Stimulated activated CD4-positive, alpha-beta T cell treated with anti-CD3 and anti-CD28 coated beads, Interleukin-1b, Interleukin-23, amount 100 ng/mL, for 4 hours (primary cell): ENCODE measurements at places on chromosomes 1 and 21.

DNA sequence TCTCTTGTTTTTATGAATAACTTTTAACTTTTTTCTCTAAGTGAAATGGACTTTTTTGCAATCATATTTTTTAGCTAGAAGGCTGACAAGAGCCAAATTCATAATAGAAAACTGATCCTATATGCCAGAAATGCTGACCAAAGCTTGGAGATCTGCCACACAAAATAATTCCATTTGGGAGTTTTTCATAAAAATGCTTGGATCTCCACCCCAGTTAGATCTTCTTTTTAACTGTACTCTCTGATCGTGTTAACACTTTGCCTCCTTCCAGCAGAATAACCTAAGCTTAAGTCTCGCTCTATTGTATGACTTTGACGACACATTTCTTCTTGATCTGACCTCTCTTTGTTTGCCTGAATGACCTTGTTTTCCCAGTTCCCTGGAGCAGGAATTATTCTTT, 16.8 kb downstream of the FLG2 start:
- DNase-seq: no peak

DNA sequence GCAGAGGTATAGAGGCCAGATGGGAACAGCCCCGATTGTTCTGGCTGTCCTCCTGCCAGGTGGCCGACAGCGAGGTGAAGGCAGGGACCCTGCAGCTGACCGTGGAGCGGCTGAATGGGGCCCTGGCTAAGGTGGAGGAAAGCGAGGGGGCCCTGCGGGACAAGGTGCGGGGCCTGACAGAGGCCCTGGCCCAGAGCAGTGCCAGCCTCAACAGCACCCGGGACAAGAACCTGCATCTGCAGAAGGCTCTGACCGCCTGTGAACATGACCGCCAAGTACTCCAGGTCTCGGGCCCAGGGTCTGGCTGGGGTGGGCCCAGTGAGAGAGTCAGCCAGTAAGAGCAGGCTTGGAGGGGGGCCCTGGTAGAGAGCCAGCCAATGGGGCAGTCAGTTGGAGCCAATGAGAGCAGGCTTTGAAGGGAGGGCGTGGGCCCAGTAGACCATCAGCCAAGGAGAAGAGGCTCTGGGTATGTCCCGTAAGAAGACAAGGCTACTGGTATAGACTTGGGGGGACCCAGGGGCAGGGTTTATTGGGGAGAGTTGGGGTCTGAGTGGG, 11.3 kb downstream of the MFAP2 start:
- no peak for DNase-seq

- no peak for DNase-seq
Observed at GRCh38 chr1:164967300-164967699, 389.2 kb downstream of the LMX1A start.

DNA sequence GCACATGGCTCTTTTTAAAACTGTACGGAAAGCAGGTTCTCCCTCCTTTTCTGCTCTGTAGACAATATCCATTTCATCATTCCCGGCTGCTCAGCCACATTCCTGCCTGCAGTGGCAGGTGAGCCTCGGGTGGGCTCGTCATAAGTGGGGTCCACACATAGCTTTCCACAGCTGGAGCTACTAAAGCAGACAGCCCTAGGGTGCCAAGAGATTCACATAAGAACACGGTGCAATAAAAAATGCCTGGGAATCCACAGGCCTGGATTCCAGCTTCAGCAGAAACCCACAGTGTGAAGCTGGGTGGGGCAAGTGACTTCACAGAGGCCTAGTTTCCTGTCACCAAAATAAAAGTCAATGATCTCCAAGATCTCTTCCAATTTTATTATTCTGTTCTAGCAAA, 96.4 kb downstream of the MIS18A start:
- DNase-seq: no peak

- no peak for DNase-seq
Observed at GRCh38 chr1:2972011-2972878, 49.0 kb upstream of the ACTRT2 start.

DNA sequence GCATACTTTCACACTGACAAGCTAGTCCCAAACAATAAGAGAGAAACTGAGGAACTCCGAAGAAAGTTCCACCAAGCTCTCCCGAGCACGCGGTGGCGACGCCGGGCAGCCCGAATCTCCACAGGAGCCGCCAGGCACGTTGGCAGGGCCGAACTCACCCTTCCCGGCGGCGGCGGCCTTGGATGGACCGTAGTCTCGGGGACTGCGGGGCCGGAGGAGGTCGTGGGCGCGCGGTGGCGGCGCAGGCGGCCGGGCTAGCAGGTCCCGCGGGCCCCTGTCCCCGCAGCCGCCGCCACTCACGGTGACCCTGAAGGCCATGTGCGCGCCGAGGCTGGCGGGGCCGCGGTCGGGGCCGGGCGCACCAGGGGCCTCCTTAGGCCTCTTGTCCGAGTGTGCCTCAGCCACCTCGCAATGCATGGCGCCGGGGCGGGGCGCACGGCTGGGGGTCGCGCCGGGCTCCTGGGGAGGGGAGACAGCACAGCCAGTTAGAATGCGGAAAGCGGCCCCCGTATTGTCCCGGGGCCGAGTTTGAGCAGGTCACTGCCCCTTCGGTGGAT, 1.2 kb downstream of the GLIS1 start:
- DNase-seq: no peak

- no peak for DNase-seq
Observed at GRCh38 chr1:243956450-243956849, 94.6 kb upstream of the ZBTB18 start.

DNA sequence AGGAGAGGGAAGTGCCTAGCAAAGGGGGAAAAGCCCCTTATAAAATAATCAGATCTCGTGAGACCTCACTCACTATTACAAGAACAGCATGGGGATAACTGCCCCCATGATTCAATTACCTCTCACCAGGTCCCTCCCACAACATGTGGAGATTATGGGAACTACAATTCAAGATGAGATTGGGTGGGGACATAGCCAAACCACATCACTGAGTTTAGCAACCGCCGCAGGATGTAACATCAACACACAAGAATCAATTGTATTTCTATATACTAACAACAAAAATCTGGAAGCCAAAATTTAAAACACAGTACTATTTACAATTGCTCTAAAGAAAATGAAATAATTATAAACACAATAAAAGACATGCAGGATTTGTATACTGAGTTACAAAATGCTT, 21.9 kb downstream of the DIRAS3 start:
- DNase-seq: no peak
